ENCODE measurements at places on chromosomes 3 and 15.

- no peak for DNase-seq
Observed at GRCh38 chr3:123798550-123798949, 85.6 kb downstream of the MYLK start.

DNA sequence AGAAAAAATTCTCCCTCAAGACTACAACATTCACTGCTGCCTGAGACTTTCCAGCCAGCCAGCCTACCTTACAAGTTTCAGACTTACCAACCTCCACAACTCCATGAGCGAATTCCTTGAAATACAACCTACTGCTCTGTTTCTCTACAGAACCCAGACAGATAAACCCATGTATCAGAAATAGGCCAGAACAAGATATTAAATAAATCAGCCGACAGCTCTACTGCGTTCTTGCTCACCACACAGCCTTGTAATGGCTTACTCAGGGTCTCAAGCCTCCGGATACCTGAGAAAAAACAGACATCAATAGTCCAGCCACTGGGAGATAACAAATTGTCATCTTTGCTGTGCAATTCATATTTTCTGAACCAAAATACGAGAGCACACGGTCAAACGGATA lies 43.6 kb upstream of the LIPC start:
- DNase-seq = no peak

DNA sequence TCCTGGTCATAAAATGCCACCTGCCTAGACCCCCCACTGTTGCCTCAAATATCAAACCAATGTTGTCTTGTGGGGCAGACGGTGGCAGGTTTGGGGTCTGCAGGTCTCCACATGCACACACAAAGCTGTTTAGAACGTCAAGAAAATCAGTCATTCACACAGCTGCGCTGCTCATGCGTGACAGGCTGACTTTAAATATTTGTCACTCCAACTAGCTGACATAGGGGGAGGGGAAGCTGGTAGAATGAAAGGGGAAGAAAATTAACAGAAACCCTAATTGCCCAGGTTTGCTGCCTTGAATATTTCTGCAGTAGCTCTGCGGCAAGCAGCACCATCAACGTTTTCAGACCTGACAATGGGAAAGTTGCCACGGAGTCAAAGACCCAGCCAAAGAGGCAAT lies 201.8 kb downstream of the ABHD5 start:
- no peak for DNase-seq

DNA sequence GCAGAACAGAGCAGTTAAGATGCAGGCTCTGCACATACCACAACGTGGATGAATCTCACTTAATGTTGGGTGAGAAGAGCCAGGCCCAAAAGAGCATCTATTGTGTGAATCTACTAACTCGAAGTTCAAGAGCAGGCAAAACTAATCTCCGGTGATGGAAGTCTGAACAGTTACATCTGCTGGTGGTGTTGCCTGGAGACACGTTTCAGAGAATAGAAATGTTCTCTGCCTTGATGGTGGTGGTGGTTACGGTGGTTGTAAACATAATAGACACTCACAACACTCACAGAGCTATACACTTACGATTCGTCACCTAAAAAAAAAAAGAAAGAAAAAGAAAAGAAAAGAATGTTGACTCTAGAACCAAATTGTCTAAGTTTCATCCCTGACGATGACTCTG lies 86.8 kb downstream of the LIPC start:
- DNase-seq = peak; percentile 71

GRCh38 chr15:76200083-76200465 lies 111.2 kb downstream of the ETFA start:
- no peak for DNase-seq

DNA sequence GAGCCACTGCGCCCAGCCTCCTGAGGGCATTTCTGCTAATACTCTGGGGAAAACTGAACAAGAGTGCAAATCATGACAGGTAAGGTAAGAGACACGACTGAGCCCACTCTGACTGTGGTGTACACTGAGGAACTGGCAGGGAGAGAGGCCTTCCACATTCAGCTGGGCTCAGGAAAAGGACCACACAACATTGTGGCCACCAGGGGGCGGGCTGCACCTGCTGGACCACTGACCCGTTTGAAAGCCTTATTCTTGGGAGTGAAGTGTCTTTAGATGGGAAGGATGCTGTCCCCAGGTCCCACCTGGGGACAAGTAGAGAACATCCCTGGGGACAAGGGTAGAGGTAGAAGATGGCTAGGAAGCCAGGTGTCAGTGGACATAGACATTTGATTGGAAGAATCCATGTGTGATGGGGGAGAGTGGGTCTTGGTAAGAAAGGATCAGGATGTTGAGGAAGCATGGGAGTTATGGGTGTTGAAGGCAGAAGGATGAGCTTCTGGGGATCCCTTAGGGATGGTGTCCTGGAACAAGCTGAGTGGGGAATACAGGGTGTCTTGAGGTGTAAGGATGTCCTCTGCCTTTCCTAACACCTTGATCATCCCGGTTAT lies 6.2 kb upstream of the CTDSPL start:
- DNase-seq = peak; percentile 58

DNA sequence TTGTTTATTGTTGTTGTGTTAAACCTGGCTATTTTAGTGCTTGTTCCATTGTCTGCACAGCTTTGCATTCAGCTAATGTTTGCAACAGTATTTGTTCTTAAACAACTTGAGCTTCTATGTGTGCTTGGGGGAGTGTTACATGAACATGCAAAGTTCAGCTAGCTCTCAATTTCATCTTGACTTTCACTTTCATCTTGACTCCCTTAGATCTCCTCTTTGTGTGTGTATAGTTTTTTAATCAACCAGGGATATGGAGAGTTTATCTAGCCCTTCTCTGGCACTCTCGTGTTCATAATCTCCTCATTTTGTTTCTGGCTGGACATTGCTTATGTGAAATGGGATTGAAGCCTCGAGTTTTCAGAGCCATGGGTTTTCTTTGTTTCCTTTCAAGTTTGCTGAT lies 212.4 kb upstream of the ZBTB20 start:
- DNase-seq = no peak

DNA sequence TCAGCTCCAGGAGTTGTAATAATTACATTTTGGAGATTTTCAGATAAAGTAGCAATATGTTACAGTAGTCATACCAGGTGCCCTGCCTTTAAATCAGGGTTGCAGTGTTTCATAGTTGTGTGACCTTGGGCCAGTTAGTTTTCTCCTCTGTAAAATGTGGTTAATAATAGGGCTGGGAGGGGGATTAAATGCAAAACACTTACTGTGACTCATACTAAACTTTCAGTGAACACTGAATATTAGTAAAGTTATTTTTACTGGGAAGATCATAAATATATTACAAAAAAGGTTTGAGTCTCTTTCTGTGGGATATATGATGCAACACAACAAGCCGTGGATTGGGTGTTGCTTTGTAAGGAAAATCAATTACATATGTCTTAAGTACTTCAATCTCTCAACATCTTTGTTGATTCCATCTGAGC lies 1.1 kb upstream of the EBLN2 start:
- DNase-seq = no peak

- DNase-seq = no peak
Observed at GRCh38 chr3:126555795-126556636, 2.7 kb downstream of the C3orf22 start.

GRCh38 chr15:82613747-82614146 lies 33.4 kb downstream of the CPEB1 start:
- DNase-seq = no peak

GRCh38 chr3:113051787-113052186 lies 61.0 kb downstream of the GTPBP8 start:
- DNase-seq = no peak

GRCh38 chr15:52243697-52244555 lies 51.7 kb downstream of the MYO5C start:
- no peak for DNase-seq

GRCh38 chr3:169542331-169542751 lies 121.2 kb downstream of the MECOM start:
- DNase-seq = no peak
